ENCODE measurements at places on chromosomes 11 and 22. TPM values are rescaled to one million over a fixed set of nuclear protein-coding genes. Genes with fewer than 3 reads are reported as not detected.

The TST gene
- 50.2 TPM for polyA plus RNA-seq

The LRRC51 gene
- 7.8 TPM for polyA plus RNA-seq

The TIMM8B gene
- polyA plus RNA-seq: 128 TPM

The MMP8 gene
- polyA plus RNA-seq: not detected

The CREB3L1 gene
- polyA plus RNA-seq: 275 TPM

The XKR3 gene
- 1.1 TPM for polyA plus RNA-seq

The BCO2 gene
- 64.5 TPM for polyA plus RNA-seq

The UBE2L6 gene
- 109 TPM for polyA plus RNA-seq

The VPREB3 gene
- polyA plus RNA-seq: not detected

DNA sequence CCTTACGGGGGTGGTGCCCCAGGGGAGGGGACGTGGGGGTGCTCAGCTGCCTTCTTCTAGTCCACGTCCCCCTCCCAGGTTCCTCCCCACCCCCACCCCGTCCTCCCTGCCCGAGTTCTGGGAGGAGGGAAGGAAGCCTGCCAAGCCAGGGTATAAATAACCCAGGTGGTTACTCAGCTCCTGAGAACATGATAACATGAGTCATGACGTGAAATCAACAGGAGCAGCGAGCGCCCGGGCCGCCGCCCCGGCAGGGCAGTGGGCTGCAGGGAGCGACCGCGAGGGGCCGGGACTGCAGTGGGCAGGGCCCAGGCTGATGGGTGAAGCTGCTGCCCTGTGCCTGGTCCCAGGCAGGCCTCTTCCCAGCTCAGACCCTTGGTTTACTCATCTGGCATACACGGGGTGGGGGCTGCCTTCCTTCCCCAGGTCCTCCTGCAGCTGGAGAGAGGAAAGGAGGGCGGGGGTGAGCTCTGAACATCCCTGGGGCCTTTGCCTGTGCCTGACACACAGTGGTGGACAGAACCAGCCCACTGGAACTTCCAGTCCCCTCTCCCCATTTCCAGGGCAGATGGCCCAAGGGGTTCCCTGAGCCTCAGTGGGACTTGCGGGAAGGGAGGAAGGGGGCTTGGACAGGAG is 8.8 kb upstream of the PDGFB start:
- DNase-seq: peak; percentile 88

DNA sequence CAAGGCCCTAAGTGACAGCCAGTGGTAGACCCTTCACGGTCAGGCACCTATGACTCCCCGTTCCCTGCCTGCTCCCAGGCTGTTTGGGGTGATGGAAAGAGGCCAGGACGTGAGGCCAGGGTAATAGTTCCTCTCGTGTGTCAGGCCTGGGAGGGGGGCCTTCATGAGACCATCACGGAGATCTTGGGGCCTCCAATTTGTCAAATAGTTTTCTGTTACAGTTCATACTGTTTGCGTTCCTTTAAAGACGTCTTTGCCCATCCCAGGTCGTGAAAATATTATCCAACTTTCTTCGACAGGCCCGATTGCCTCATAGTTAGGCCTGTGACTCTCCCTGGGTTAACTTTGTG is 62.2 kb upstream of the KCNQ1OT1 start:
- no peak for DNase-seq

DNA sequence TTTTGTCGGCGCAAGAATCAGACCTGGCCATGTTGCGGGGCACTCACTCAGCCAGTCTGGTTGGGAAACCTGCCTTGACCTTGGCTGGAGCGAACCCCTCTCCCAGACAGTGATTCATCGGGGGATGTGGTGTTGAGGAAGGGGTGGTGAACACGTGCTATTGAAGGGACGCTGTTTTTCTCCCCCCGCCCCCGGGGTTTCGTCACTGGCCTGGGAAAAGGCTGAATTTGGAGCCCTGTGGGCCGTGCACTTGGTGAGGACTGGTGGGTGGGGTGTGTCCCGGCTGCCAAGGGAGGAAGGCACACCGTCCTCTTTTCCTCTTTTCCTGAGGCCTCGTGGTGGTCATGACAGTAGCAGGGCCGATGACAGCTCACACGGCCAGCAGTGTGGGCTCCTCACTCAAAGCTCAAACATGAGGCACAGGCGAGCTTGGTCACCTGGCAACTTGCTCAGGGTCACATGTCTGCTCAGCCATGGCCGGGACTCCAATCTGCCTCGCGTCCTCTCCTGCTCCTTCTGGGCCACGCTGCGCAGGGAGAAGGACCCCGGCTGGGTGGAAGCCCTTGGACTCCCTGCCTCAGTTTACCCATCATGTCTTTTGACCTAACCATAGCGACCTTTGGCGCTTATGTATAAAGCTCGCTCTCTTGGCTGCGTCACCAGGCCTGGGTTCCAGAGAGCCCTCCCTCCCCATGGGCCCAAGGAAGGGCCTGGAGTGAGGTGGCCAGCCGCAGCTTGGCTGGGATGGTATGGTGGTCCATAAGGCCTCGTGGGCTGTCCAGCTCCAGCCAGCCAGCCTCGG is 49.4 kb downstream of the SMIM38 start:
- no peak for DNase-seq

DNA sequence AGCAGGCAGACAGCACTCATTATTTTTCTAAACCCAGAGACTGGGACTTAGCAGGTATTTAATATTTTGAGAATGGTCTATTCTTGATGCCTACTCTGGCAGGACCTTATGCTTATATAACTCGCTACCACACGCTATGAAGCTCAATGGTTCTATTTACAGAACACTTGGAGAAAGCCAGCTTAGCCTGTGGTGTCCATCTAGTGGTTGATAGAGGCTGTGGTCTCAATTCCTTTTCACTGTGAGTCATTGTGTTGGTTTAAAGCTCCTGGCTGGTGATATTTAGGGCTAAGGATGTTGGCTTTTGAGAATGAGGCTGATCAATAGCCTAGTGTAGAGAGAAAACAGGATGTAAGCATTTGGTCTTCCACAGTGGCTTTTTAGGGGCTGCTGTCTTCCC is 206.4 kb downstream of the DBX1 start:
- DNase-seq: peak; percentile 71

DNA sequence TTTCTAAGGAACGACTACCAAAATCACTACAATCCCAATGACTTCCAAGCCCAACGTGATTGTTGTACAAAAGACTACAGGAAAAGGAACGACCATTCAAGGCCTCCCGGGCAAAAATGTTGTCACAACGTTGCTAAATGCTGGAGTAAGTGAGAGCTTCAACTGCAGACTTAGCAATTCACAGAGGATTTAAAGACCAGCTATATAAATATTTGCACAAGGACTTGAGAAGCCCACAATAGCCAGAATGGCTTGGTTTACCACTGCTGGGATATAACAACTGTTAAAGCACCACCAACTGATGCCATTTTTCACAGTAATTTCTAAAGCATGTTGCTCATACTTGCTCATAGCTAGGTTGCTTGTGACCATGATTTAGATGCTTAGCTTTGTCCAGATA is 78.3 kb downstream of the EMSY start:
- DNase-seq: peak; percentile 8

DNA sequence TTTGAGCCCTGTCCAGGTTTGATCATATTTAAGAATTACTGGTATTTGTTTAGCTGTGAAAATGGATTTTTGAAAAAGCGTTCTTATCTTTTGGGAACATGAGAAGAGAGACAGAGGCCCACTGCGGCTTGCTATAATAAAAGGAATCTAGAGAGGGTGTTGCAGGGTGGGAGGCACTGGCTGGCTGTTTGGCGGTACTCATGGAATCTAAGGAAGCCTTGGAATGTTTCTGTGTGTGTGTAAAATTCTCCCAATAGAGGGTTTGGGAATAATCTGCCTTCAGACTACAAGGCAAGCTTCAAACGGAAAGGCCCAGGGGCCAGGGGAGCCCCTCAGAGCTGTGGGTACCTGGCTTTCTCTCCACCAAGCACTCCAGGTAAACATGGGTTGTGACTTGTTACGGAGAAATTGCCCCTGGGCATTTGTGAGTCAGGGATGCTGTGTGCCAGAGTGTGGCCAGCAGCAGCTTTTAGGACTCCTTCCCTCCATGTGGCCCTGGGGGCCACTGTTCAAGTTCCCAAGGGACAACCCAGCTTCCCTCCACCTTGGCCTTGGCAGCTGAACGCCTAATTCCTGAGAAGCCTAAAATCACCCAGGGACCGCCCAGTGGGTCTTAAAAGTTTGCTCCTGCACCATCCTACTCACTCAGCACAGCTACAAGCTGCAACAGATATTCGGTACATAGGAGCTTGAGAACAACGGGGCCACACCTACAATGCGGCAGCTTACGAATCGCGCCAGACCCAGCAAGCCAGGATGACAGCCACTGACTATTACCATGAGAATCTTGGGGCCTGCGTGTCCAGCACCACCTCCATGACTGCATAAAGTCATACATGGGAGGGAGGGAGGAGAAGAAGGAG is 14.1 kb upstream of the SYT8 start:
- DNase-seq: no peak

GRCh38 chr11:95330302-95330701 is 99.3 kb upstream of the SESN3 start:
- DNase-seq: no peak

GRCh38 chr22:23762842-23763578 is at the start of gene C22orf15:
TSS of gene C22orf15 (plus strand) at chr22:23762990. CDS start at chr22:23763307, 317 bp downstream.
- no peak for DNase-seq

DNA sequence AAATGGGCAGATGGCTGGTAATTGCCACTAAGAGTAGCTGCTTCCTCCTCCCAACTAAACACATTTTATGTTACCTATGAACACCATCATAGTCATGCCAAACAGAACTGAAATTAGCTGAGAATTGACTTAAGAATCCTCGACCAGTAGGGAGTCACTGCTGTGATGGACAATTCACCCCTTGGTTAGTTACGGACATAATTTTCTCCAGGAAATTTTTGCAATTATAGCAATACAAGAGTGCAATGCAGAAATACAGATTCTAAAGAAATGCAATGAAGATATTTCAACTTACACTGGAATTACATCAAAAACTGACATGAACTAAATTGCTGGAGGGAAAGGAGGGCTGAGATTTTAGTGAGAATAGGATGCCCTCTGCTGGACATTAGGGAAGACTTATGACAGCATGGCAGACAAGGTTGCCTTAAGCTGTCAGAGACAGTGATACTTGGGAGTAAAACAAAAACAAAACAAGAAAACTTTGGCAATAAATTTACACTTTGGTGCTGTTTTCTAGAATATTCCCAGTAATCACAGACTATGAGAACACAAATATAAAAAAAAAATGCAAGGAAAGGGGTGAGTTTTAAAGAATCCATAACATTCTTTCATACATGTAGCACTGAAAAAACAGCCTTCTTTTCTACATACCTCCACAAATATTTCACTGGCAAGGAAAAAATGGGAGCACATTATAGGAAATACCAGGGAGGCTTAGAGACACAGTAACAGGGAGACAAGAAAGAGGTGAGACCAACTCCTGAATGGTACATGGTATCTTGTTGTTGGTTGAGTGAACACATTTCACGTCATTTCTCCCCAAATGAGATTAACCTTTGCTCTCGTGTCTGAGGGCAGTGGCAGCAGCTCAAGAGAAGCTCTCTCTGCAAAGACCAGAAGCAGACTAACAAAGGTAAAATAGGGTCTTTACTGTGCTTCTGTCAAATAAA is 11.2 kb upstream of the PPP2R1B start:
- peak; percentile 85 for DNase-seq

DNA sequence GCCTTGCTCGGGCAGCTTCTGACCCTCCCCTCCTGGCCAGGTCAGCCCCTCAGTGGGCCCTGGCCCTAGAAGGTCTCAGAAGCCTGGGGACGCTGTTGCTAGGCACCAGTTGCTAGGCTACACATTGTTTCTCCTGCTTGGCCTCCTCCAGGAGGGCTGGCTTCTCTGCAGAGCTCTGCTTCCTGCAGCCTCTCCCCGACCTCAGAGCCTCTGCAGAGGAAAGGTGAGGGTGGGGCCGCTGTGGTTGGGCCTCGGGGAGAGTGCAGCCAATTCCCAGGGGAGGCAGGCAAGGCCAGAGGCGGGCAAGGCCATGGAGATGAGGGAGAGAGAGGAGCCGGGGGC is 27.6 kb upstream of the LRRC10B start:
- DNase-seq: peak; percentile 70

DNA sequence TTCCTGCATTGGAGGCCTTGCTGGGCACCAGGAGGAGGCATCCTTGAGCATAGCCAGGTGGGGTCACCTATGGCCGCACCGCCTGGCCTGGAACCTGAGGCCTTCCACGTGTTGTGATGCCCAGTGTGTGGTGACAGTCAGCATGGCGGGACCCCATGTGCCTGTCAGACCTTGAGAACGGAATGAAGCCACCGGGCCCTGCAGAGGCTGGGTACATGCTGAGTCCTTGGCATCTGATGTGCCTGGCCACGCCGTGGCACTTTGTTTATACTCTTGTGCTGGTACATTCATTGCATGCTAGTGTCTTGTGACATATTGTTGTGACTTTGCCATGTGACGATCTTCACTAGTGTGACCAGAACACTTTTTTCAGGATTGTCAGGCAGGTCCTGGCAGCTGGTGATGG is 8.5 kb upstream of the MYO7A start:
- no peak for DNase-seq

- no peak for DNase-seq
Measured at GRCh38 chr11:132244846-132245245, 874.4 kb downstream of the NTM start.

DNA sequence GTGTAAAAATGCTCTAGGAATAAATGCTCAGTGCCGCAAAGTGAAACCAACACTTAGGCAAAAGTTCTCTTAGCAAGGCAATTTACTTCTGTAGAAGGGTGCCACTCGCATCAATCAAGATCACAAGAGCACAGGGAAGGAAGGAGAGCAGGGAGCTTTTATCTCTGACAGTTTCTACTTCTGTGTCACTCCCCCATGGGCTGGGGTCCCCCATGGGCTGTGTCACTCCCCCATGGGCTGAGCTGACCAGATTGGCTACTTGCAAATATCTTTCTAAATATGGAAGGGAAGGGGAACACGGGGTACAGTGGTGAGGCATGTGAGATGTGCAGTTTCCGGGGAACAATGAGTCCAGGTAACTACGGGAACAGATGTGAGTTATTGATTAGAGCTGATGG is 397 bp downstream of the OR52N2 start:
- DNase-seq: peak; percentile 10

DNA sequence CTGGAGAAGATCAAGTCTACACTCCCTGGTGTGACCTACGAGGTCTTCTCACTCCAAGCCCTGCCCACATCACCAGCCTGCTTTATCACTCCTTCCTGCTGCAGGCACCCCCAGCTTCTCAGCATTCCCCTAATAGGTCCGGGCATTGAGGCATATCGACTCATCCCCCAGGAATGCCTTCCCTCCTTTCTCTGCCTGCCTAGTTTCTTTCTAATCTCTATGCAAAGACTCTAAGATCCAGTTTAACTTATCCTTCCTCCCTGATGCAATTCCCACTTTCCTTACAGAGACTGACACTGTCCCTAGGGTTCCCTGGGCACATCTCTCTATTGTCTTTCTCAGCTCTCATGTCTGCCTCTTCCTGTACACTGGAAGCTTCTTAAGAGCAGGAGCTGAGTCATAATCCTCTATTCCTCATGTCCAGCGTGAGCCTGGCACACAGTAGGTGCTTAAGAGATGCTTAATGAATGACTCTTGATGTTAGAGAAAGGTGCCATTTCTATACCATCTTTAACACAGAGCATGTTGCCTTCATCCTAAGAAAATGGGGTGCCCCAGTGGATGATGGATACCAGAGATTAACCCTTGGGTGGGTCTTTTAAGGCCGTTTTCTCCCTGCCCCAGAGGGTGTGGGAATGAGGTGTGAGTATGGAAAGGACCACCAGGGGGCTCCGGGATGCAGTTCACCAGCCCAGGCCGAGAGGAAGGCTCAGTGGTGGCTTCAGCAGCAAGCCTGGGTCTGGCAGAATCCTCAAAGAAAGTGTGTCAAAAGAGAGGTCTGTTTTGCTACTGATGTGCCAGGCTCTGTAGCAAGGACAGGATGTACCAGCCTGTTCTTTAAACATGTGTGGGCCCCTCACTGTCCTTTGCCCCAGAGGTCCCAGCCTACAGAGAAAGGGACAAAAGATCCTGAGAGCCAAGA is 34.7 kb downstream of the PARVA start:
- peak; percentile 83 for DNase-seq

Measured in hepatocyte (in vitro differentiated cells).